ENCODE measurements at places on chromosomes 2 and 18.

DNA sequence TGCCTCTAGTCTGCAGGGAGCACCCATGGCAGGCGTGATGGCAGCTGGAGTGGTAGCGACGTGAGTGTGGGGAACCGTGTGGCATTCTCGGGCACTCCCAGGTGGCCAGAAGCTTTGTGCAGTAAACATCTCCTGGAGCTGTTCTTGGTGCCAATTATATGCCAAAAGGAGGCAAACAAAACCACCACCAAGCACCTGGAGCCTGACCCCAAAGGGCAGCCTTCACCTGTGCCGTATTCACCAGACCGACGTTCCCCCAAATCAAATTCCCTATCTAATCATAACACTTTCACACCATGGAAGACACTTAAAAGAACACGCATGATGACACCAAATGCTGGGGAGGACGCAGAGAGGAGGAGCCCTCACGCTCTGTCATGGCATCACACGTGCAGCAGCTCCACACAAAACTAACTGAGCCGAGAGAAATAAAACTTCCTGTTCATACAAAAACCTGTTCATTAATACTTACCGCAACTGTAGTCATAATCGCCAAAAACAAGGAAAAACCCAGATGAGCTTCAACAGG is 123.6 kb downstream of the EIPR1 start:
- DNase-seq, result no peak

DNA sequence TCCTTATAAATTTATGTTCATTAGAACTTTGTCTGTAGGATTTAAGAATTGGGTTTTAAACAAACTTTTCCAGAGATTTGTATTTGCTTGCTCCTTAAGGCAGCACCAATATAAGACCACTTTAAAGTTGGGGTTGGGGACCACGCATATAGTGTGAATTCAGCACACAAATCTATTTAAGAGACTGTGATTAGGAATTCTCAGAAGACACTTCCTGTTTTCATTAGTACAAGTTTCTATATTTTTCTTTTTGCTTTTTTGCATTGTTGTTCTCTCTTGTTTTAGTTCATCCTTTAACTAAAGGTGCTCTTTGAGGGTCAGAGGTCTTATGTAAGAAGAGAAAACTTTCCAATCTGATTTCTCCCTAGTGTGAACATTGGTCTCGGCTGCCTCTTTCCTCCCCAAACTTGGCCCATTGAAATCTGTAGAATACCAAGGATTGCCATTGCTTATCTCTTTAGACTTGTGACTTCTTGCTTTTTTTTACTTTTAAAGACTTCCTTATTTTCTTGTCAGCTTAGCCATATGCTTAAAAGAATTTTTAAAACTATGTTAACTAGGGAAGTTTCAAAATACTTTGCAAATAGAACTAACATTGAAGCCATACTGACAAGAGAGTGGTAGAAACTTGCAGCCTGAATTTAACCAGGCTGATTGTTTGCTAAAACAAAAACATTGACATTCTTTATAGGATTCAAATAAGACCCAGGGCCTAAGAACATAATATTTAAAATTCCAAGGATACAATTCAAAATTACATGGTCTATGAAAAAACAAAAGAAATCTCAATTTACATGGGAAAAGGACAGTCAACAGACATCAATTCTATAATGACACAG is 264.1 kb upstream of the FN1 start:
- DNase-seq, result no peak

DNA sequence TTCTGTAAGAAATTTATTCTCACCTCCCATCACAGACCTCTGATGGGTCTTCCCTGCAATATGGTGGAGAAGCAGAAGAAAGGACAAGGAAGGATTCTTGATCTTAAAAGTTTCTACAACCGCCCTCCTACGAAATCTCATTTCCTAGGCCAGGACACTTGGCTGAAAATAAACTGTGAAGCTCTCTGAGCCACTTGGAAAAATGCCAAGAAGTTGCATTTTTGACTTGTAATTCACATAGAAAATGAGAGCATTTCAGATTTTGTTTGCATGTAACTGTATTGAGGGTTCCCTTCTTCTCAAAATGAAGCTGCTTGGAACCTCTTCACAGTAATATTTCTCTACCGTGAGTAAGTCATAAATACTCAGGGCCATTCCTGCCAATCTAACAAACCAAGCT is 458.3 kb upstream of the SLC14A2 start:
- DNase-seq, result no peak

DNA sequence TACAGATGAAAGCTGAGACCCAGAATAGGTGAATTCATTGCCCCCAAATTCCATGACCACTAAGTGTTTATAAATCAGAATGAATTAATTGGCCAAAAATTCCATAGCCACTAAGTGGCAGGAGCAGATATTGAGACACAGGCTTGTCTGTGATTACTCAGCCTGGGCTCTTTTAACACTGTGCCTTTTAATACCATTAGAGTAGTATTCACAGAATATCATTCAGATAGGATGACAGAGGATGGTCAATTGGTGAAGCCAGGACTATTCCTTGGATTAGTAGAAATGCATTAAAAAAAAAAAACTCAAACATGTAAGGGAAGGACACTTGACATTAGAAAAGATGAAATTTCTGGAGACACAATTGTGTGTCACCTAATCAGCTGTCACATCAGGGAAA is 698.6 kb downstream of the DCC start:
- DNase-seq, result no peak

DNA sequence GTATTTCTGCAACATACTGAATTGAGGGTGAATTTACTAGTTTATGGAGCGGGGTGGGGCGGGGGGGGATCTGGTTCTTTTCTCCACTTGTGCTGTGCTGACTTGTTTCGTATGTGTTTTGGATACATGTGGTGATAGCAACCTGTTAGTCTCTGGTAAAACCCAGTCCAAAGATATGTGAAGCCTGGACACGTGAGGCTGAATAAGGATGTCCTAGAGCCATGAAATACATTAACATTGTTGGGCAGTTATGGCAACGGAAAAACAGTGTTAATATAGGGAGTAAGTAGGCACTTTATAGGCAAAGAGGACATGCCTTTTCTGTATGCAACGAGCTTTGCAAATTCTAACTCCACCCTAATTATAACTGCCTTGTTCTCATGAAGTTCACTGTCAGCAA is 42.1 kb upstream of the NEMP2 start:
- no peak for DNase-seq

DNA sequence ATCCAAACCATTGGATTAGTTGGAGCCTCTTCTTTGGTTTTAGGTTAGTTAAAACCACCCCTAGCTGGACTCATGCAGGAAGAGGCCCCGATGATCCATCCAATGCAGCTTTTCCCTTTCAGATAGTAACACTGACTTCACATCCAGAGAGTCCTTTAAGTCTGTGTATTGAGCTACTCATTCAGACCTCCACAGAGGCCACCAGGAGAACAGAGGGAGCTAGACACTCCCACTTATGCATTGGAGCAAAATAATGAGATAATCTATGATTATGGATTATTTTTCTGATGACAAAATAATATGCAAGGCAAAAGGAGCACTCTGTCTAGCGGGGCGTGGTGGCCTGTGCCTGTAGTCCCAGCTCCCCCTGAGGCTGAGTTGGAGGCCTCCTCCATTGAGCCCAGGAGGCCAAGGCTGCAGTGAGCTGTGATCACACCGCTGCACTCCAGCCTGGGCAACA is 1.6 kb upstream of the ROCK2 start:
- DNase-seq, result no peak

- no peak for DNase-seq
These were observed 10.1 kb upstream of the SULT1C2 start for GRCh38 chr2:108278631-108279030.

Data from H7 (cell line).